ENCODE measurements at places on chromosomes 2 and 18.

GRCh38 chr2:126895336-126895735, 3.4 kb upstream of the TEX51 start:
- no peak for DNase-seq

DNA sequence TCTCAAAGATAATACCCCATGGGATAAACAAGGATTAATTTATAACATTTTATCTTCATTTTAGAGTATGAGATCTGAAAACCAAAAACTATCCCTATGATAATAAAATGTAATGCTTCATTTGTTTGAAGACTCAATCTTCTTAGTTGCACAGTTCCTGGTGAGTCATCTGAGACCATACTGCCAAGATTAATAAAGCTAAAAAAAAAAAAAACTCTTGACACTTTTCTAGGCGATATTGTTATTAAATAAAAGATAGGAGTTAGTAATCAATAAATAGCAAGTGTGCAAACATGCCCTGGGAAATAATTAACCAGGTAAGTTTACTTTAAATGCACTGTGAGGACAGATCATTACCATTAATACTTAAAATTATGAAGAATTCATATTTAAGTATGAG, 83.9 kb downstream of the RPE start:
- peak; percentile 49 for DNase-seq

DNA sequence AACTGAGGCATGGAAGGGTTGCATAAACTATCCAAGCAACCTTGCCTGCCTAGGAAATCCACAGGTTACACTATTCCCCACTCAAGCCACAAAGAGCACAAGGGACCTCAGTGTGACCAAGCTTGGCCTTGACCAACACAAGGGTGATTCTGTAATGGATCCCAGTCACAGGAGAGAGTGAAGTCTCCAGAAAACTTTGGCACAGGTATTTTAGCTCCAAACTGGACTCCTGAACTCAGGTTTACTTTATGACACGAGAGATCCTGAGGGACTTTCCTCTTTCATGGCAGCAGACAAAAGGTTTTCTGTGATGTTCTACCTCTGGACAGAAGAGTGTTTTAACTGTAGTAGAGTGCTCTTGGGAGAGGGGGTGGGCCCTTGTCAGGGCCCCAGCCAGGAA, 169.2 kb downstream of the TRABD2A start:
- no peak for DNase-seq

- no peak for DNase-seq
Observed at GRCh38 chr2:19929226-19929625, 27.4 kb upstream of the TTC32 start.

- DNase-seq: no peak
Observed at GRCh38 chr18:51191128-51191717, 6.3 kb downstream of the MEX3C start.

DNA sequence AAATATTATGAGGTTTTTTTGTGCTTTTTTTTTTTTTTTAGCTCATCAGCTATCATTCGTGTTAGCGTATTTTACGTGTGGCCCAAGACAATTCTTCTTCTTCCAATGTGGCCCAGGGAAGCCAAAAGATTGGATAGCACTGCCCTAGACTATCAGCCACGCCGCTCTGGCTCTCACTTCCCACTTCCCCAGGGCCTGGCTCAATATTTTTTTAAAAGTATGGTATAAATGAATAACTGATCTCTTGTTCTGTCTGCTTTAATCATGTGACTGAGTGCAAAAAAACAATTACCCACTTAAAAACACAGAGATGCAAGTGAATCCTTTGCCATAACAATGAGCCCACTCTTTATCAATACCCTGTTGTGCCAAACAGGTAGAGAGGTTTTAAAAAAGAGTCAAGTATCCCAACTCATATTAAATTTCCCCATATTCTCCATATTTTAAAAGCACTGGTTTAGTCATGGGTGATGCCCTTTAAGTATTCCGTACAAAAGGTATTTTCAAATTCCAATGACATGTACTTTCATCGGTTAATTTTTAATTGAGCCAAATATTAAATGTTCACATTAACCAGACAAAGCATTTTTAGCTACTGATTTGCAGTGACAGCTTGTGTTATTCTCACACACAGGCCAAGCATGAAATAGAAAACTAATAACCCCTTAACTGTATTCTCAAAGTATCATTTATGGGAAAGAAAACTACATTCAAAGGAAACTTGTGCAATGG, 12.6 kb downstream of the BCL2 start:
- no peak for DNase-seq

GRCh38 chr2:163621445-163622004, 114.3 kb downstream of the FIGN start:
- DNase-seq: no peak

DNA sequence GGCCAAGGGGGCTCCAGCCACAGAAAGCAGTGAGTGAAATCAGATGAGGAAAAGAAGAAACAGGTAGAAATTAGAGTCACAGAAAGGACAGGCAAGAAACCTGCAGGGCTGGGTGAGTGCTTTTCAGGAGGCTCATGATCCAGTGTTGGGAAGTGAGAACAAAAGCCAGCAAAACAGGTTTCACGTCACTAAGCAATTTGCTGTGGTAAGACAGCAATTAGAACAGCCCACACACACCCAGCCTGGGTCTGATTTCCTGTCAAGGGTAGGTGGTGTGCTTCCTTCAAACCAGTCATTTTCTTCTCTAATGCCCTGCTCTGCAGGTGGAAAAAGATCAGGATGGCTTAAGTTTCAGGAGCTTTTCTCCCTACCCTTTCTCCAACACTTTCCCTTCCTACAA, 52.9 kb upstream of the XDH start:
- no peak for DNase-seq

DNA sequence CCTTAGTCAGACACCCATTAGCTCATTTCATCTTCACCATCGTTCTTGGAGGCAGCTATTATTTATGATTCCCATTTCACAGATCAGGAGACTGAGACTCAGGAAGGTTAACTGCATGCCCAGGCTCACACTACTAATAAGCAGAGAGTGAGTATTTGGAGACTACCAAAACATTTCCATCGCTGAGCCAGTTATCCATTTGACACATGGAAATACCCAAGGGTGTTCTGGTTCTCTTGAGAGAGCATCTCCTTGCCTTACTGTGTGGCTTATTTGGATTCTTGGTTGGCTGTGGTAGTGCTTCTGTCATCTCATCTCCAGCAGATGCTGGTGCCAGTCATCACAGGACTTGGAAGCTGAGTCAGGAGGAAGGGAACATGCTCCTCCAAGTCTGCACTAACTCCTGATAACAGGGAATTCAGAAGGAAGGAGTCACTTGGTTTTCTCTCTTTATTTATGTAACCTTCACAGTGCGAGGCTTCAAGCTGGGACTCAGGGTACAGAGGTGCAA, 55.2 kb downstream of the RASGRP3 start:
- DNase-seq: no peak

DNA sequence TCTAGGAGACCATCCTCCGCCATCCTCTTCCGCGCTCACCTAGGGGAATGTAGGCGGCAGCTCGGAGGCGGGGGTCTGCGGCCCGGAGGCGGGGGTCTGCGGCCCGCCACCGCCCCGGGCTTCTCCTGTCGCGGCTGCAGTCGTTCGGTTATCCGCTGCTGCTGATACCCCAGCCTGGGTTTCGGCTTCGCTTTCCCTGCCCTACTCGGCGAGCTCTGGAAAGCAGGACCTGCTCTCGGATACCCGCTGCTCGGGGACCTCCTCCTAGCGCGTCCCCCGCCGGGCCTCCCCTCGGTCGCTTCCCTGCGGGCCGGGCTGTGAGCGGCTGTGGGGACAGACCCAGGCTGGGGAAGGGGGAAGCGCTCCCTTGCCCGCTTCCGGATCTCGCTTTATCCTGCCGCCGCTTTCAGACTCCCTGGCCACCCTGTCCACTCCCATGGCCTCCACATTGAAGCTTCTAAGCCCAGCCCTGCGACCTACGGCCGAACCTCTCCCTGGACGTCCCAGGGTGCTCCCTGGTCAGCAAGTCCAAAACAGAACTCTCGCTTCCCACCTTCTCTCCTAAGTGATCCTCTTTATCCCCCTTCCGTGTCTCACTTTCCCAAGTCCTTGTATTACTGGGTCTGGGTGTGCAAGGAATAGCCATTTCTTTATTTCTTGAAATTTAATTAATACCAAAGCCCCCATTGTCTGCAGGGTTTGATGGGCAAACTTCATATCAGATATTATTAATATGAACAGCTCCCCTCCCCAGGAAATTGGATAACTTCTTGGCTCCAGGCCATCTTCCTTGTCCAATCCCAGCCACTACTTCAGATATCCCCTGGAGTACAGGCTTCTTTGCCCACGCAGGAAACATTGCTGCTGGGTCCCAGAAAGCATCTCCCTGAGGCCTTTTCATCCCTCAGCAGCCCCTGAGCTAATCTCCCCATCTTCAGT, 769 bp downstream of the FKBP1B start:
- peak; percentile 16 for DNase-seq

DNA sequence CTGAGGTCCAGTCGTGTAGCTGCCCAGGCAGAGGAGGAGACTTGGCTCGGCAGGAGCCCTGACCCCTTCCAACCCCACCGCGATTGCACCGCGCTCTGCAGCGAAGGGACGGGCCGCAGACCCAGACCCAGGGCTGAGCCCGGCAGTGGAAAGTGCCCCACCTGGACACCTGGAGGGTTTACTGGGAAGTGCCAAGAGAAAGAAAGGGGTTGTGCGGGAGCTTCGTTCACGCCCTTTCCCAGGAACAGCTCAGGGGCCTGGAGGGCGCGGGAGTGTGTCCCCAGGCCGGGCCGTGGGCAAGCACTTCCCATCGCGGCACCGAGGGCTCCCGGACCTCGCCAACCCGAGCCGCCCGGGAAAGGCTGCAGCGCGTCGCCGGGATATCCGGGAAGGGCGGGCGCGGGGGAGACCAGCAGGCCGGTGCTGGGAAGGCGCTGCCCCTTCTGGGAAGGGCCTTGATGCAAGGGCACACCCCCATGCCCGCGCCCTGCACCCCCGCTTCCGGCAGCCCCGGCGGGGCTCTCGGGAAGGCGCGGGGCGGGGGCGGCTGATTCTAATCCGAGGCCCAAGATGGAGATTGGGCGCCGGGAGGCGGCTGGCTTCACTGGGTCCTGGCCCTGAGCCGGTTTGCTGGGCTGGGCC, 36.1 kb upstream of the MRPL33 start:
- DNase-seq: peak; percentile 51

DNA sequence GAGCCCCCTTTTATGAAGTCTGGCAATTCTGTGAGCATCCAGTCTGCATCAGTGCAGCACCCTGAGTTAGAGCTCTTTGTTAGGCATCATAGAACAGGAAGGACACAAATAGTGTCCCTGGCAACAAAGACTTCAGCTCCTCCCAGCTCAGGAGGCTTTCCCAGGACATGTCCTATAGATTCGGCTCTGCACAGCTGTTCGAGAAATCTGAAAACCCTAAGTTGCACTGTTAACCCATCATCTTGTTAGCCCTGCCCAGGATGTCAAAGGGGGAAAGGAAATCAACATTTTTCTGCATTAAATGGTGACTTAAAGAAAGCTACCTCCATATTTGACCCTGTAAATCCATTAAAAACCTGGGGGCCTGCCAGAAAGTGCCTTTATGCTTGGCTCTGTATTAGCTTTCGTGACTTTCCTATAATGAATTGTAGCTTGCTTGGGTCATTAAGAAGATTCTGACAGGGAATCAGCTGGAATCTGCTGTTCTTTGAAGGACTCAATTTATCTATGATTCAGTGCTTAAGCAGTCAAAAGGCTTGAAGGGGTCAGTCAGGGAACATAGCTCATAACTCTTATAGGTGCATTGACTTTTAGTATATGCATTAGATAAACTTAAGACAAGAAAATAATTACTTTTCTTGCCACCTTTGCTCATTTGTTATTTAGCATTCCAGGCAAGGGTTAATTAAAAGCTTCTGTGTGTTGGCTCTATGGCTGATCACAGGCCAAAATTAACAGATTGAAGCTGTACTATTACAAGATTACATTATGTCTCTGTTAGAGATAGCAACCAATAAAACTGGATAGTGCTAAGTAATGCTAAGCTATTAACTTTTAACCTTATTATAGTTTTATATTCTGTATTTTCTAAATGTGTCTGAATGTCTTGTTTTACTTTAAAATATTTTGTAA, 20.6 kb downstream of the ERMN start:
- peak; percentile 13 for DNase-seq

DNA sequence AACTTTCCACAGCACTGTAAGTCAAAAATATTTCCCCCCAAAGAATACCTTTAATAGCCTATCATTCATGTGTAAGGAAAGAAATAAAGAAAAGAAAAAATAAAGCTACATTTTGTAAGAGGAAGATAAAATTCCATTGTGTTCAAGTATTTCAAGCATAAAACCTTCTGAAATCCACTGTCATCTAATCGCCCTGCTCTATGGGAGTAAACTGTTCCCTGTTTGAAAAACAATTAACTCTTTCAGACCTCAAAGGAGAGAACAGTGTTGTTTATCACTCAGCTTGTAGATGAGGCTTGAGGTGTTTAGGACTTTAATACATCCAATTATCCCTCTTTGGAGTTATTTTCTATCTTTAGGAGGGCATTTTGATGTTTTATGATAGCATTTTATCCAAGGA, 112.2 kb upstream of the REG3G start:
- no peak for DNase-seq

GRCh38 chr2:127413782-127414637, 4.2 kb upstream of the PROC start:
- peak; percentile 69 for DNase-seq

DNA sequence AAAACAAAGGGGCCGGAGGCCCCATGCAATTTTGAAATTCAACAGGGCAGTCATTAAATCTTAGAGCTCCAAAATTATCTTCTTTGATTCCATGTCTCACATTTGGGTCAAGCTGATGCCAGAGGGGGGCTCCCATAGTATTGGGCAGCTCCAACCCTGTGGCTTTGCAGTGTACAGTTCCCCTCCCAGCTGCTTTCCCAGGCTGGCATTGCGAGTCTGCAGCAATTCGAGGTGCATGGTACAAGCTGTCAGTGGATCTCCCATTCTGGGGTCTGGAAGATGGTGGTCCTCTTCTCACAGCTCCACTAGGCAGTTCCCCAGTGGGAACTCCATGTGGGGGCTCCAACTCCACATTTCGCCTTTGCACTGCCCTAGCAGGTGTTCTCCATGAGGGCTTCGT, 72.7 kb upstream of the ARHGAP15 start:
- no peak for DNase-seq

DNA sequence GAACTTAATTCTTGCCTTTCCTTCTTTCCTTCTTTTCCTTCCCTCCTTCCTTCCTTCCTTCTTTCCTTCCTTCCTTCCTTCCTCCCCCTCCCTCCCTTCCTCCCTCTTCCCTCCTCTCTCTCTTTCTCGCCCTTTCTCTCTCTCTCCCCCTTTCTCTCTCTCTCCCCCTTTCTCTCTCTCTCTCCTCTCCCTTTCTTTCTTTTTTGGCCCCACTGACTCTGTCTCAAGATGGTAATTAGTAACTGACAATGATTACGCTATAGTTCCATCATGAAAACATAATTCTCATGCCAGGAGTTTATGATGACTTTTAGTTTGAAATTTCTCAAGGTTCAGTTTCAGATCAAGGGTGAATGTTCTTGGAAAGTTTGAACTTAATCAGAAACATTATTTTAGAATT, 14.8 kb upstream of the CTLA4 start:
- no peak for DNase-seq

- no peak for DNase-seq
Observed at GRCh38 chr2:6947929-6948676, 30.9 kb downstream of the RNF144A start.

DNA sequence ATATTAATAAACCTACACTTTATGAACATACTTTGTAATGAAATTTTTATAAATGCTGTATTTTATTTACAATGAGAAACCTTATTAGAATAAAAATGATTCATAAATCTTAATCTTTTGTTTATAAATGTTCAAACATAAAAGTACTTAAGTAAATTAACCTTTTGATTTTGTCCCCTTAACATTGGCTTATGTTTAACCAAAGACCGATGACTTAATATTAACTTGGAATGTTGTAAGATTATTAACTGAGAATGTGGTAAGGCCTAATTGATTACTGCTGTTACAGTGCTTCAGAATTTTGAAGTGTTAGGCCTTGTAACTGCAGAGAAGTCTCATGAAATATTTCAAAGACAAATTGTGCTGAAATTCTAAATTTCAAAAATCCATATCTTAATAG, 5.7 kb downstream of the CPS1 start:
- DNase-seq: no peak

Data from astrocyte of the spinal cord (primary cell).